ENCODE measurements at places on chromosomes 1 and 21. TPM values are rescaled to one million over a fixed set of nuclear protein-coding genes. Genes with fewer than 3 reads are reported as not detected.

ACTL8 gene
- not detected for total RNA-seq

GLIS1 gene
- 2.4 TPM for total RNA-seq

PLA2G2A gene
- total RNA-seq = not detected

HLX gene
- 9.0 TPM for total RNA-seq

NBPF10 gene
- total RNA-seq = 5.1 TPM

PALMD gene
- total RNA-seq = 5.6 TPM

TMEM39B gene
- 4.7 TPM for total RNA-seq

MRPL55 gene
- total RNA-seq = 34.5 TPM

MNDA gene
- under 0.01 TPM for total RNA-seq

CLDN17 gene
- not detected for total RNA-seq

TMEM234 gene
- 21.5 TPM for total RNA-seq

ADORA1 gene
- 4.0 TPM for total RNA-seq

CHD5 gene
- under 0.01 TPM for total RNA-seq

OR6N1 gene
- not detected for total RNA-seq

S100B gene
- total RNA-seq = 0.29 TPM

FAM20B gene
- 43.1 TPM for total RNA-seq

LAX1 gene
- 0.29 TPM for total RNA-seq

FCRLB gene
- total RNA-seq = 1.8 TPM

MEF2D gene
- 12.4 TPM for total RNA-seq

ESRRG gene
- total RNA-seq = not detected

MOV10 gene
- total RNA-seq = 35.1 TPM

CELA2A gene
- not detected for total RNA-seq

A3GALT2 gene
- total RNA-seq = under 0.01 TPM

MORN1 gene
- 13.4 TPM for total RNA-seq

UBL4B gene
- 1.1 TPM for total RNA-seq

DYRK3 gene
- 54.8 TPM for total RNA-seq

RGS8 gene
- total RNA-seq = not detected

RAP1GAP gene
- 0.29 TPM for total RNA-seq

CFAP74 gene
- not detected for total RNA-seq

MCOLN3 gene
- 4.7 TPM for total RNA-seq

NBPF19 gene
- total RNA-seq = 33.6 TPM

CHI3L1 gene
- 932 TPM for total RNA-seq

ADAM30 gene
- not detected for total RNA-seq

FMO2 gene
- total RNA-seq = 2.7 TPM

DVL1 gene
- total RNA-seq = 81.9 TPM

LRRC71 gene
- 0.59 TPM for total RNA-seq

ZMYND12 gene
- total RNA-seq = 0.88 TPM

VAV3 gene
- 0.72 TPM for total RNA-seq

CELA3A gene
- total RNA-seq = not detected

SPRR2A gene
- not detected for total RNA-seq

AZIN2 gene
- 18.8 TPM for total RNA-seq

TCEA3 gene
- 28.9 TPM for total RNA-seq

FCRL5 gene
- under 0.01 TPM for total RNA-seq

RSPO1 gene
- total RNA-seq = 0.36 TPM

TAS1R1 gene
- total RNA-seq = 0.29 TPM
